Coronary artery (tissue), 2 donors: ENCODE measurements at places on chromosomes 3 and 15.

GRCh38 chr15:101121511-101122090 lies 130.2 kb downstream of the CHSY1 start:
- DNase-seq: peak; percentile 85

GRCh38 chr3:191889756-191890155 lies 428.8 kb downstream of the PYDC2 start:
- DNase-seq: no peak

GRCh38 chr3:43023066-43023465 lies 44.0 kb downstream of the GASK1A start:
- DNase-seq: peak; percentile 36

- no peak for DNase-seq
These were observed 68.9 kb upstream of the HERC1 start for GRCh38 chr15:63902671-63903035.

DNA sequence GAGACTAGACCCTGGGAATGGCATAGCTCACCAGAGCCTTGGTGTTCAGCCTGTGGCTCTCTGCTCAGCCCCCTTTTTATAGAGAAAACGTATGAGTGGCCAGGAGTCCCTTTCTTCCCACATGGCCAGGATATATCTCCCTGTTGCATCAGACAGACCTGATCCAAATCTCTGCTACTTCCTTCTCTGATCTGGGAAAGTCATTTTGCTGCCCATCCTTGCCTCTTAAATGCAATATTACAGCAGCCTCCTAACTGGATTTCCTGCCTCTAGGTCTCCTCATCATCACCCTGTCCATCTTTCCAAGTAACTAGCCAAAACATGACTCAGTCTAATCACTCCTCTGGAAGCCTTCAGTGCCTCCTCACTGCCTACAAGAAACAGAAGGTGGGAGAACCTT lies 42.9 kb downstream of the CTDSPL start:
- DNase-seq: no peak

DNA sequence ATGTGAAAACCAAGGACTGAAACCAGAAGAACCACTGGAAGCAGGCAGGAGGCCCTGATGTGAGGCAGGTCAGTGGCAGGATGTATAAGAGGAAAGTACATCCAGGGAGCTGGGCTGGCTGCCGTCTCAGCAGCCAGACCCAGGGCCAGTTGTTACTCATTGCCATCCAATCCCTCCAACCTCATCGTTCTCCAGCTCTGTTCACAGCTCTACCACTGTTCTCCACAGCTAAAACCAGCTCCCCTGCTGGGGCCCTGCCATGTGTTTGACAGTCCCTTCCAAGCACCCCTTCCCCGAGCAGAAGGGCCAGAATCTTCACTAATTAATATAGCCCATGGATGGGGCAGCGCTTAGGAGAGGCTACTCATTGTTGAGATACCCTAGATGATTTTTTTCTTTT lies 206.6 kb downstream of the MECOM start:
- DNase-seq: no peak

DNA sequence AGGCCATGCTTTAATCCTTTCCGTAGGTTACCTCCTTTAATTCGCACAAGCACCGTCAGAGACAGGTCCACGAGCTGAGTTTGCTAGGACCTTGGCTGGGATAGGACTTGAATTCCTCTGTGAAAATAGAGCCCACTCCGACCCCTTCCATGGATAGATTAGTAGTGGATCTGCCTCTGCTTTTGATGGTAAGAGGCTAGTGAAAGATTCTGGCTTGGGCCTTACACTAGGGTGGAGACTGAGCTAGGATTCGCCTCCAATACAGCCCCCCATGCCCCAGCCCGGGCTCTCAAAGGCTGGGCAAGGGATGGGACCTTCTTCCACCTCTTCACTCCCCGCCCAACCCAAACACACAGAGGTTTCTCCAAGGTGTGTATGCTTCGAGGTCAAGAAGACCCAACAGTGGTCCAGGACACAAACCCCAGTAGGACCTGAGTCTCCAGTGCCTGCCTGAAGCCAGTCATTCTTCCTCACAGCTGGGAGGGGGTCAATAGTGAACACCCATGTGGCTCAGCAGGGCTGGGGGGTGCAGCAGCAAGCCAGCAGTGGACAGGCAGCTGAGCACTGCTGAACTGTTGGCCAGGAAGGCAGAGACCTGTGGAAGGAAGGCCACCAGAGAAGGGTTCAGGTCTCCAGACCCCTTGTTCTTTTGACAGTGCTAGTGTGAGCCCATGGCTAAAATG lies 75.7 kb downstream of the SPSB4 start:
- DNase-seq: no peak

DNA sequence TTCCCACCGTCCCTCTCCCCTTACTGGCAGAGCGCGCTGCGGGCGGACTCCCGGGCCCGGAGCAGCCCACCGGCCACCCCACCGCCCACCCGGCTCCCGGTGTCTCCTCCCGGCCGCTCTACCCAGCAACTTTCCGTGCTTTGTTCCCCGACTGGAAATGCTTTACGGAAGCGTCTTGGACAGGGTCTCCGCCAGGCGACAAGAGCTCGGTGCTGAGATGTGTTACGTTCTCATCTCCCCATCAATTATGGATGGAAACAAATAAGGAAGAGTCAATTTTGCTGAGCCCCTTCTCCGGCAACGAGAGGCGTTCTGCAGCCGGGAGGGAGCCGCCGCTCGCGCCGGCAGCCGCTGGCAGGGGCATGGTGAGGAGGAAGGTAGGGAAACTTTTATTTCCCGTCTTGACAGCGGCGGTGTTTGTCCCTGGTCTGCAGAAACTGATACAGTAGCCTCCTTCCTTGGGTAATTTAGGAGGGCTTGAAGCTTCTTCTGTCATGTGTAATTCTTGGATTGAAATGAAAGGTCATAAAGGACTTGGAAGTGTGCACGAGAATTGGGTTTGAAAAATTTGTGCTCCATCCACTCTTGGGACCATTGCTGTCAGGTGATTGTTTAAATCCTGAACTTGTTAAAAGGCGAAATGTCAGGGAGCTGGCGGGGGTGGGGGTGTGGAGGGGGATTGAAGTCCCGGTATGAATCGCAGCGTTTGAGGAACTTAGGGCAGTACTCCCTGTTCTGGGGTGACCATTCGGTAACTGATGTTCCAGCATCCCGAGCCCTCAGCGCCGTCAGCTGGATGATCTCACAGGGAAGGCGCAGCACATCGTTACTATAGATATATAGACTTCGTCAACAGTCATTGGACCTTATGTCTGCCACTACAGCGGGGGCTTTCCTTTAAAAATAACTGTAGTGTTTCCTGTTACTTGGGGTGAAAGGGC lies 1.5 kb downstream of the SEMA6D start:
- no peak for DNase-seq

- no peak for DNase-seq
These were observed 37.6 kb downstream of the OSTN start for GRCh38 chr3:191236646-191237045.

- no peak for DNase-seq
These were observed 202.7 kb downstream of the CGGBP1 start for GRCh38 chr3:87856126-87856525.
